Activated gamma-delta T cell treated with Interleukin-2 at 50 U/mL for 16 hours (primary cell): ENCODE measurements at places on chromosomes 1 and 21.

DNA sequence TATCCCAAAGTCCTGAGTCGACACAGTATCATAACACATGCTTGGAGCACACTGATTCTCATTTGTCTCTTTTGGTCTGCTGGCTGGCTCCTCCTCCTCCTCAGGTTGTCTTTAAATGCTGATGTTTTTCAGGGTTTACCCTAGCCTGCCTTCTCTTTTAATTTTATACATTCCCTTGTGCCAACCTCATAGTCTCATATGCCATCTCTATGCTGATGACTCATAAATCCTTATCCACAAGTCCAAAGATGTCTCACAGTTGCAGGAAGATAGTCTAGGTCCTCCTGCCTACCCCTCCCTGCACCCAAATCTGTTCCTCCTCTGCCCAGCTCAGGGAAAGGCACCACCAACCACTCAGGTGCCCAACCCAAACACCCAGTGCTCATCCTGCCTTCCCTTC is 108.3 kb downstream of the SIPA1L2 start:
- DNase-seq, result no peak

DNA sequence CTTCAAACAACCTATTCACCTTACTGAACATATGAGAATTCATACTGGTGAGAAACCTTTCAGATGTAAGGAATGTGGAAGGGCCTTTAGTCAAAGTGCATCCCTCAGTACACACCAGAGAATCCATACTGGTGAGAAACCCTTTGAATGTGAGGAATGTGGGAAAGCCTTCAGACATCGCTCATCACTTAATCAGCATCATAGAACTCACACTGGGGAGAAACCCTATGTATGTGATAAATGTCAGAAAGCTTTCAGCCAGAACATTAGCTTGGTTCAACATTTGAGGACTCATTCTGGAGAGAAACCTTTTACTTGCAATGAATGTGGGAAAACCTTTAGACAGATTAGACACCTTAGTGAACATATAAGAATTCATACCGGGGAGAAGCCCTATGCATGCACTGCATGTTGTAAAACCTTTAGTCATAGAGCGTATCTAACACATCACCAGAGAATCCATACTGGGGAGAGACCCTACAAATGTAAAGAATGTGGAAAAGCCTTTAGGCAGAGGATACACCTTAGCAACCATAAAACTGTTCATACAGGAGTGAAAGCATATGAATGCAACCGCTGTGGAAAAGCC is 13.2 kb upstream of the EXO5 start:
- no peak for DNase-seq

DNA sequence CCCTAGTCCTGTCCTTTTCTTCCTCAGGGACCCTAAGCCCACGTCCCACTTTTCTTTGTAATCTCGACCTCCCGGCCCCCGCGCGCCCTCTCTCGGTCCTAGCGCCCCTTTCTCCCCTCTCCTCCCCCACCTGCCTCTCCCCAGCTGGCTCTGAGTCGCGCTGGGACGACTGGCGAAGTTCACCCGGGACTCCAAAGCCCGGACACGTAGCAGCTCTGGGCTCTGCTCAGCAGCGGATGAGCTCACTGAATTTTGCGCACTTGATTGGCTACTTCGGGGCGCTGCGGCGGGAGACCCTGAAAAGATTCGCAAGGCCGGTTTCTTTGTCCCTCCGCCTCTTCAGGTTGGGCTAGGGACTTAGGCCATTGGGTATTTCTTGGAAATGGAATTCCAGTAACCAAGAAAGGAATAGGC is 16.3 kb upstream of the ACKR1 start:
- DNase-seq, result no peak

DNA sequence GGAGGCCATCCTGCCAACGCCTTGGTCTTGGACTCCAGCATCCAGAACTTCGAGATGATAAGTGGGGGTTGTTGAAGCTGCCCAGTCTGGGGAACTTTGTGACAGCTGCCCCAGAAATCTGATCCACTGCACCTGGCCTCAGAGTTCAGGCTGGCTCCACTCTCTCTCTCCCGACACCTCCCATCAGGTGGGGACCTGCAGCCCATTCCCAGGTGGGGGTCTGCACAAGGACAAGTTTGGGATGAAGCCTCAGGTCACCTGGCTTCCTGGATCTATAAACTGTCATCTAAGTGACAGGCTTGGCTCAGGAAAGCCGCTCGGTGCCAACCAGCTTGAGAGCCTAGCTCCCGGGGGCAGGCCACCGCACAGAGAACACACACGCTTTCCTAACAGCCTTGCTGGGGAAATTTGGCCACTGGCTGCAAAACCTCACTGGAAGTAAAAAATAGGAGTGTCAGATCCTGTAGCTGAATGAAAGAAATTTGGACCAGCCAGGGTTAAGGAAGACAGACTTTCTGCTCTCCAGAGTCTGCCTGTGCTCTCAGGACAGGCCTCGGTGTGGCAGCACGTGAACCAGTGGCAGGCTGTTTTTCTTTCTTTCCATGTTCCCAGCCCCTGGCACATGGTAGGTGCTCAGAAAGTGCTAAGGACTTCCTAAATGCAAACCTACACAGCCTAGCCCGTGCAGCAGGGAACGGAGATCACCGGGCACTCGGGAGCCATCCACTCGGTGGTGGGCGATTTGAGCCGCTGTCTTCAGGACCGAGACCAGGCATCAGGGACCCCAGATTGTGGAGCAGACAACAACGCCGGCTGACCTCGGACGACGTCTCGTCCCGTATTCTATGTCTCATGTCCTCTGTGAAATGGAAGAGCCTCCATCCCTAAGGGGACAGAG is 42.6 kb upstream of the LBR start:
- no peak for DNase-seq

GRCh38 chr21:39088831-39089380 is 94.3 kb downstream of the PSMG1 start:
- no peak for DNase-seq

DNA sequence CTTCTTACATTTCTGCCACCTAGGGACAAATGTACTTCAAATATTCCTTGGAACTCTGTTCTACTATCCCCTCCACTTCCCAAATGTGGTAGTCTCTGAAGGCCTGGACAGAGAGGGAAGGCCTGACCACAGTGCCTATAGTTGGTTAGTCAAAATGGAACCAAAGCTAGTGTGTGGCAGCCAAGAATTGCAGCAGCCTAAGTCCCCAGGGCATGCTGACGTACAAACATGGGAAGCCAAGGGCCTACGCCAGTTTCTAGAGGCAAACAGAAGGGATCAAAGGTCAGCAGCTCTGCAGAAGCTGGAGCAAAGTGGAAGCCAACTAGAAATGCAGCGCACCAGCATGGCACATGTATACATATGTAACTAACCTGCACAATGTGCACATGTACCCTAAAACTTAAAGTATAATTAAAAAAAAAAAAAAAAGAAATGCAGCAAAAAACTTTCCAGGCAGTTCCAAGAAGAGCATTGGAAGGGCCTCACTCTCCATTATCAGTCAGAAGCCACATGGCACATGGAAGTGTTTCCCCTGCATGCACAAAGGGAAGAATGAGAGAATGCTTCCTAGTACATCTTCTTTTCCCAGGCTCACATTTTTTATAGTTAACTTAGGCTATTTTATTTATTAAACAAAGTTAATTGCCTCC is 39.4 kb upstream of the GADD45A start:
- no peak for DNase-seq

DNA sequence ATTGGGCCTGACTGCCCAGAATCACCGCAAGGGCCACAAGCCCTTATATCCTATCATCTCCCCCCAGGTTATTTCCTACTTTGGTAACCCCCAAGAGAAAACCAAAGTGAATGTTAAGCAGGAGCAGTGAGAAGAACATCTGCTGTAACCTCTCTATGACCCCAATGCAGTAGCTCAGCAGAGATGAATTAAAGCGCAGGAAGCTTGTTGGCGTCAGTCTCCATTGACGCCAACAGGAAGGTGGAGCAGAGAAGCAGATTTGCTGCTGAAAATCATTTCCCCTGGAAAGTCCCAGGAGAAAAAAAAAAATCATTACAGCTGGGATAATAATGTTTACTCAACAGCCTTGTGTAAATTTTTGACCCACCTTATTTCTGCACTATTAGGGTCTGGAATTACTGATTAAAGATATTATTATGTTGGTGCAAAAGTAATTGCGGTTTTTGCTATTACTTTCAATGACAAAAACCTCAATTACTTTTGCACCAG is 33.2 kb upstream of the FAM163A start:
- no peak for DNase-seq

DNA sequence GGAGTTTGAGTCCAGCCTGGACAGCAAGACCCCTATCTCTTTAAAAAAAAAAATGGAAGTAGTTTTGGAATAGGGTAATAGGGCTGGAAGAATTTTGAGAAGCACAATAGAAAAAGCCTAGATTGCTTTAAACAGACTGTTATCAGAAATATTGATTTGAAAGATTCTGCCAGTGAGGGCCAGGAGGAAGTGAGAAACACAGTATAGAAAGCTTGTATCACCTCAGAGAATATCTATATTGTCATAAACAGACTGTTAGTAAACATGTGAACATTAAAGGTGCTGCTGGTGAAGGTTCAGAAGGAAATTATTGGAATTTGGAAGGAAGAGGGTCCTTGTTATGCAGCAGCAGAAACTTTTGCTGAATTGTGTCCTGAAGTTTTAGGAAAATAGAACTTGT is 24.8 kb upstream of the PSEN2 start:
- no peak for DNase-seq

GRCh38 chr1:33433509-33434362 is 2.8 kb upstream of the PHC2 start:
- no peak for DNase-seq

DNA sequence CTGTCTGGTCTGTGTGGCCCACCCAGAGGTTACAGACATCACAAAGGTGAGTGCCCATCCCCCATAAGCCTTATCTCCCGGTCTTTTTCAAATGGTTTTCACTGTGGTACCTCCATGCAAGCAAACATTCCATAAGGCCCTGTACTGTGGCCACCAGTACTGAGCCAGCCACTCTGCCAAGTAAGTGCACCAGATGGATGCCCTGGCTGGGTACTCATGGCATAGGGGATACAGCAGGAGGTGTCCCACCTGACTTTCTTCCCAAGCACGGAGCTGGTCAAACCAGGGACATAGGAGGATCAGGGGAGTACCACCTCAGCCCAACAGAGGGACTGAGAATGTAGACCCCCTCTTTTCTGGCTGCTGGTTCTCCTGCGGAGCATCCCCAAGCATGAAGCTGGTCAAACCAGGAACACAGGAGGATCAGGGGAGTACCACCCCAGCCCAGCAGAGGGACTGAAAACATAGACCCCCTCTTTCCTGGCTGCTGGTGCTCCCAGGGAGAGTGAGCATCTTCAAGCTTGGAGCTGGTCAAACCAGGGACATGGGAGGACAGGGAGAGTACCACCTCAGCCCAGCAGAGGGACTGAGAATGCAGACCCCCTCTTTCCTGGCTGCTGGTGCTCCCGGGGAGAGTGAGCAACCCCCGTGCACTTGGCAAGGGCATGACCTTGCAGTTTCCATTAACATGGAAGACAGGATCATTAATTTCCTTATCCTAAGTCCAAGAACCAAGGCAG is 81.8 kb upstream of the KLHDC7A start:
- DNase-seq, result no peak

DNA sequence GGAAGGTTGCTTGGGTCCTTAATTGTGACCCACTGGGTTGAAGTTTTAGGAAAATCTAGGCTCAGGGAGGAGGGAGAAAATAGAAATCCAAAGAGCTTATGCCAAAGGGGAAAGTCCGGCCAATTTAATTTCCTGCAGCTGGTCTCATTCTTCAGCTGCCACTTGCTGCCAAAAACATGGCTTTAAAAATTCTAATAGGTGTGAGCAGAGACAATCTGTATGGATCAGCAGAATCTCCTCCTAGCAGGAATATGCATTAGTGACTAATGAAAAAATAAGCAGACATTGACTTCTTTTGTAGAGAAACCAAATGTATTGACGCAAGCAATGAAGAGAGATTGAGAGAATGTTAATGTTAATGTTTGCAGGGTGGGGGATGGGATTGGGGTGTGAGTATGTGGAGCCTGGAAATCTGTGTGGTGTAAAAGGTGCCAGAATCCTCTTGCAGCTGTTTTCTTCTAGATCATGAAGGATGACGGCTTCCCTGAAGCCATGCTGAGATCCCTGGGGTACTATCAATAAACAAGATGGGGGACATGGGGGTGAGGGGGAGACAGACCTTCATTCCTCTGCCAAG is 35.3 kb downstream of the VWA5B1 start:
- DNase-seq, result no peak

GRCh38 chr21:34126269-34126668 is 52.9 kb downstream of the MRPS6 start:
- no peak for DNase-seq

GRCh38 chr1:45442272-45442671 is 48.7 kb downstream of the TESK2 start:
- no peak for DNase-seq

DNA sequence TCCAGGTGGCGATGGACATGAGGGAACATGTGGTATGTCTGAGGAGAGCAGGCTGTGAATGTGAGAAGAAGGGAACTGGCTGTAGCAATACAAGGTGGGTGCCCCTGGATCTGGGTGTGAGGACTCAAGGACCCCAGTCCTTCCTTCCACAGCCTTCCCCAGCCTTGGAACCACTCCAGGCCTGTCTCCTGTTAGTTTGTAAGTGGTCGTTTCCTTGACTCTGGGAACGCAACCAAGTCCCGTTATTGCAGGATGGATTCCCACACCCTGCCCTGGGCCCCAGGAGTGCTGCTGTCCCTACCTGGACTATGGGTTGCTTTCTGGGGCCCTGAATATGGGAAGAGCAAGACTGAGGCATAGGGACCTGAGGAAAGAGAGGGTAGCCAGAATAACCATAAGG is 47.2 kb upstream of the VANGL1 start:
- DNase-seq, result no peak

DNA sequence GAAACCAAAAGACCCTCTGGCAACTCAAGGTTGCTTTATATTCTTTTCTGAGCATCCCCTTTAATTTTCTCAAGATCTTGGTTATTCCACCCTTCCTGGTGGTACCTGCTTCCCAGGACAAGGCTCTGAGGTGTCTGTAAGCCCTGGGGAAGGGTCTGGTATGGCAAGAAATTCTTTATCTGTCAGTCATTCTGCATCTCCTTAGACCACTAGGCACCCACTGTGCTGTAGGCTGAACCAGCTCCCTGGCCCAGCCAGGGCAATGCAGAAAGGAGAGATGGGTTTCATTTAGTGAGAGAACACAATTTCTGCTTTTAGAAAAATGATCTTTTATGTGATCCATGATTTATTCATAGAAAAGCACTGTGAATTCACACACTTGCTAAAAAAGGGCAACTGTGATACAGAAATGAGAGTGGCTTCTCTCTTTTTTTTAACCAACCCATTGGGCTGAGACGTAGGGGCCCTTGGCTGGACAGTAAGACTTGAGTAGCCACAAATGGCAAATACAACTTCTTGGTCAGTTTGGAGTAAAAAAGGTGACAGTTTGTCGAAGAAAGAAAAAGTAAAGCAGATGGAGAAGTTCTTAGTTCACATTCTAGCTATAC is 4.1 kb downstream of the UROD start:
- DNase-seq, result no peak

DNA sequence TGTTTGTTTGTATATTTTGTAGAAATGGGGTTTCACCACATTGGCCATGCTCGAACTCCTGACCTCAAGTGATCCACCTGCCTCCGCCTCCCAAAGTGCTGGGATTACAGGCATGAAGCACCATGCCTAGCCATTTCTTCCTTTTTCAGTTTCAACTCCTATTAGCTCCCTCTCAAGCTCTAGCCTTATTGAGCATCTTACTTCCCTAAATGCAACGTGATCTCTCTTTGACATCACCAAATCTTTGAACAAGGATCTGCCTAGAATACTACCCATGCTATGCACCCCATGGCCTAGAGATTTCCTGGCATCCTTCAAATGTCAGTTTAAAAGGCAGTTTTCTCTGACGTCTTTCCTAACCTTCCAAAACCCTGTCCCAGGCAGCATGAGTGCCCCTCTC is 91.1 kb upstream of the NR5A2 start:
- no peak for DNase-seq

GRCh38 chr1:15245593-15246360 is 1.2 kb upstream of the FHAD1 start:
- DNase-seq, result no peak
